Fibroblast of skin of right biceps (primary cell): ENCODE measurements at places on chromosomes 13 and 19.

GRCh38 chr19:46546194-46546896, 50.7 kb upstream of the PNMA8B start:
- peak; percentile 15 for DNase-seq

- DNase-seq: no peak
Observed at GRCh38 chr19:17327068-17327653, 7.5 kb downstream of the ANO8 start.

DNA sequence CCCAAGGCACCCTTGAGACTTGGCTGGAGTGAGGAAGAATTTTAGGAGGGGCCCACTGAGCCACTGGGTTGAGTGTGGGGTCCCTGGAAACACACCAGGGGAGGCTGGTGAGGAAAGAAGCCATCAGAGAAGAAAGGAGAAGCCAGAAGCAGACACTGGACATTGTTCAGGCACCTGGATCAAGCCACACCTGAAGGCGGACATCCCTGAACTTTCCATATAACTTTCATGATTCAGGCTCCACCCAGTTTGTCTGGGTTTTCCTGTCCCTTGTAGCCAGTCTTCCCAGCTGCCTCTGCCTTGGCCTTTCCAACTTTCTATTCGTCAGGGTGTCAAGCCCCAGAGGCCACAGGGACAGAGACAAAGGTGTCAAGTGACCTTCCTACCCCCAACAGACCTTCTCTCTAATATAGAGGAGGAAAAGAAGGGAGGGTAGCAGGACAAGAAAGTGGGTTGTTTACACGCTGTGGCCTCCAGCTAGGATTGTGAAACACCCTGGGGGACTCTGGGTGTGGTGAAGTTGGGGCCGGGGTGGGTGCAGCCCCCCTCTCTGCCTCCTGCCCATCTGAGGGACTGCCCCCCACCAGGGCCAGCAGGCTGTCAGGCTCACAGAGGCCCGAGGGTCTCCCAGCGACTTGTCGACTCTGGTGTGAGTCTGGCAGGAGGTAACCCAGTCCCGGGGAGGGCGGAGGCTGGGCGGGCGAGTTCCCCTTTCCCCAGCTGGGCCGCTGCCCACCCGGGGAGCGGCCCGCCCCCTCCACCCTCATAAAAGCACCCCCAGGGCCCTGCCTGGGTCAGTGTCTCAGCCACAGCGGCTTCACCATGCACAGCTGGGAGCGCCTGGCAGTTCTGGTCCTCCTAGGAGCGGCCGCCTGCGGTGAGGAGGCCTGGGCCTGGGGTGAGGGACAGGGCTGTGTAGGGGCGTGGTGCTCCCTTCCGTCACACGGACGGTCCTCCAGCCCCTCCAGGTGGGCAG, at the start of gene CFD:
Gene CFD, plus strand, starts transcription at position 797 of the 976 bp plus-strand sequence. Its CDS starts 26 bp downstream, at position 823.
- DNase-seq: no peak

DNA sequence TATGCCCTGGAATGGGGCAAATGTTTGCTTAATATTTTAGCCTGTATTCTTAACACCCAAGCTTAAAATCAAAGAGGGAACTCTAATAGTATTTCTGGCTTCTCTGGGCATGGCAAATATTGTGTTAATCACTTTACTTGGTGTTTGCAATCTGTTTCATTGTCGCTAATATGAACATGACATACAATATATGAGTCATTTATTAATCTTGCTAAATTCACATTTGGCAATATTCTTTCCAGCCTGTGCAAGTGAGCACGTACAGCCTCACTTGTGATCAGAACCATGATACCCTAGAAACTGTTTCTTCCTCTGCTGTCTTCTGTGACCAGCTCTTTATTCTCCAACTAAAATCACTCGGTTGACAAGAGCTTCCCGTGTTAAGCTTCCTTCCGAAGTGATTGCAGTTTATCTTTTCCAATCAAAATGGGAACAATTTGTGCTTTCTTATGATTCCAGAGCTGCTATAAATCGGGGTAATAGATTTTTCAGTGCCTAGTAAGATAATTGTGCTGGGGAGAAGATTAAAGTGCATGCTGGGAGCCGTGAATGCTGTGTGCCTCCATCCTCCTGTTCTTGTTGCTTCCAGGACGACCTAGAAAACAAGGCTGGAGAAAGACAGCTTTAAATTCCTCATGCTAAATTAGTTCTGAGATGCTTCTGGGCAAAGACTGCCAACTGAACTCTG, 153.0 kb upstream of the TMTC4 start:
- peak; percentile 8 for DNase-seq

GRCh38 chr13:25171517-25172302, at the start of gene AMER2:
AMER2 (minus strand) TSS chr13:25172288; CDS start chr13:25171619, 669 bp downstream.
- DNase-seq: peak; percentile 10

DNA sequence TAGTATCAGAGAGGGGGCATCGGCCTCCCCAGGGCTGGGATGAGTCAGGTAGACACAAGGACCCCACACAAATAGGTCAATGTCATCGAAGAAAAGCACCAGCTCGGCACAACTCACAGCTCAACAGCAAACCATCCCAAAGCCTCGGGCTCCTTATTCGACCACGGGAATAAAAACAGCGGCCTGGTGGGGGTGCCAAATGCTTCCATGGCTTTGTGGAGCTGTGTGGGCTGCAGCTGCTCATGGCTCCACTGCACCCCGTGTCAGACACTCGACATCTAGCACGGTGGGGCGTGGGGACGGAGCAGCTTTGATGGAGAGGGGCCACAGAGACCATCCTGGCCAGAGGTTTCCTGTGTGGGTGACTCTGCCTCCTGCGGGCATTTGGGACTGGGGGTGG, 212.5 kb upstream of the SOX1 start:
- DNase-seq: no peak

- DNase-seq: no peak
Observed at GRCh38 chr19:7738023-7738422, 6.1 kb upstream of the CLEC4G start.
